ENCODE measurements at places on chromosomes 7 and 10. TPM values are rescaled to one million over a fixed set of nuclear protein-coding genes. Genes with fewer than 3 reads are reported as not detected.

Gene WDFY4
- total RNA-seq, result not detected

Gene C10orf67
- 0.07 TPM for total RNA-seq

Gene CFAP69
- total RNA-seq, result 1.9 TPM

DNA sequence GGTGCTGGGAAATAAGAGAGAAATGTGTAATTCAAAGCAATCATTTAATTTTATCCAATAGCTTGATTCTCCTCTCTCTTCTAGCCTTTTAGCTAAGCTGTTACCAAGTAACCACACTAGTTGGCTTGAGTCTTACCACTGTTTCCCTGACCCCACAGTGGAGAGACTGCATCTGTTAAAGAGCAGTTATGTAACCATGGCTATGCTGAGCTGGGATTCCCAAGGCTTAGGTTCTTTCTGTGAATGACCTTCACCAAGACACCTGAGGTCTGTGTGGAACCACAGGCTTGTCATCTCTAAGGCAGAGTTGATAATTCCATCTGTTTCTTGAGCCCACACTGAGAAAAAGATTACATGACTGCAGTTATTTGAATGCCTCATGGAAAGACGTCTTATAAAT lies 47.7 kb upstream of the ATRNL1 start:
- DNase-seq, result no peak

- DNase-seq, result no peak
These were observed 64.9 kb downstream of the PPP1R9A start for GRCh38 chr7:94972296-94972695.

GRCh38 chr7:111108496-111108895 lies 17.6 kb downstream of the LRRN3 start:
- no peak for DNase-seq

DNA sequence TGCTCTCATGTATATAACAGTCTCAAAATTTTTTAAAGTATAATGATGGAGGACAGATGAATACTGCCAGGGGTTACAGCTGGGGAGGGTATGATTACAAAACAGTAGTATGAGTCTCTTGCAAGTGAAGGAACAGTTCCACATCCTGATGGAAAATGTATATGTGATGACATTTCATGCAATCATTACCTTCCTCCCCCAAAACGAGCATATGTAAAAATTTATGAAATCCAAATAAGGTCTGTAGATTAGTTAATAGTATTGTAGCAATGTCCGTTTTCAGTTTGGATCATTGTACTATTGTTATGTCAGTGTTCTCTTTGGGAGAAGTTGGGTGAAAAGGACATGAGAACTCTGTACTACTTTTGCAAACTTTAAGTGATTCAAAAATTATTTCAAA lies 38.0 kb downstream of the DRGX start:
- DNase-seq, result no peak

- DNase-seq, result no peak
These were observed 52.1 kb upstream of the HELLS start for GRCh38 chr10:94493463-94493862.

DNA sequence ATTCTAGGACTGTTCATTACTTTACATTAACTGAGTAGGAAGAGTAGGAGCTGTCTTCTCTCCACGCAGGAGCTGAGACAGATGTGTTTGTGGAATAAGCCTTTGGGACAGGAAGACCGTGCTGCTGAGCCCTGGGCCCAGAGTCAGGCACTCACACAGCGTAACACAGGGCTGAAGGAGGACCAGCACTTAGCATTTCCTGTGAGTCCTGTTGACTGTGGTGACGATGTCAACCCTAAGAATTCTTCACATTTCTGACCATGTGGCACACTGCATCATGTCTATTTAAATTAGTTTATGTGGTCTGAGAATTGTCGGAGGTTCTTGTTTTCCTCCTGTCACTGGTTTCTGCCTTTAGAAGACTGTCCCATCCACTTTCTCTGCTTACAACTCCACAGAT lies 117.2 kb downstream of the PIP4K2A start:
- DNase-seq, result no peak

All from kidney epithelial cell (primary cell).